GM04504 (cell line): ENCODE measurements at places on chromosomes 7 and 10.
A peak's percentile ranks its signal among the peaks of the same experiment; 100 is the strongest.

GRCh38 chr7:107138696-107139420 is 29.9 kb upstream of the HBP1 start:
- DNase-seq: no peak

- peak; percentile 26 for DNase-seq
Measured at GRCh38 chr10:92689663-92690210, at the start of gene HHEX. Gene HHEX, plus strand, starts transcription at chr10:92689955. Its CDS starts 32 bp downstream, at chr10:92689987.

GRCh38 chr7:23514755-23515154 is 17.0 kb downstream of the TRA2A start:
- no peak for DNase-seq

- DNase-seq: no peak
Measured at GRCh38 chr7:125057963-125058362, 128.3 kb upstream of the POT1 start.

DNA sequence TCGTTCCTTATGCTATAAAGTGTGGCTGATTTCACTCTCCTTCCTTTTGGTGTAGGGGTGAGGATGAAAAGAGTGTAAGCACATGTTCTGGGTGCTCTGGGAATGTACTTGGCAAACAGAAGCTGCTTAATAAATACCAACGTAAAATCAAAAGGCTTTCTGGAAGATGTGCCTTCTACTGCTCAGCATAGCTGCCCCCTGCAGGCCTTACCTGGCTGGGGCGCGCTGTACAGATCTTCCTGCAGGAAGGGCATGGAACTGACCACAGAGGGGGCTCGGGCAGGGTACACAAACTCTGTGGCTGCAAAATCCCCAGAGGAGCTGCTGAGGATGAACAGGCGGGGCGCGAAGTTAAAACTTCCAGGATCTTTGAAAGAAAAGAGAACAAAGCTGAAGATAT is 169.4 kb downstream of the SVIL start:
- DNase-seq: no peak

DNA sequence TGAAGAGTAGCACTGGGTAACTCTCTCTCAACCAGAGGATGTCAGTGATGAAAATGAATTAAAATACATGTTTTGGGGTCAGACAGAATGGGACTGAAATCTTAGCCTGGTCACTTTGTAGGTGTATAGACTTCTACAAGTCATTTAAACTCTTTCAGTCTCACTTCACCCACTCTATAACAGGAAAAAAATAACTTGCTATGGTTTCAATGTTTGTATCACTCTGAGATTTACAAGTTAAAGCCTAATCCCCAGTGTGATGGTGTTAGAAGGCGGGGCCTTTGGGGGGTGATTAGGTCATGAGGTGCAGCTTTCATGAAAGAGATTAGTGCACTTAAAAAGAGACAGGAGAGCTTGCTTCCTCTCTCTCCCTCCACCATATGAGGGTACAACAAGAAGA is 134.8 kb downstream of the INHBA start:
- no peak for DNase-seq

GRCh38 chr7:12800486-12800885 is 113.1 kb downstream of the ARL4A start:
- no peak for DNase-seq

DNA sequence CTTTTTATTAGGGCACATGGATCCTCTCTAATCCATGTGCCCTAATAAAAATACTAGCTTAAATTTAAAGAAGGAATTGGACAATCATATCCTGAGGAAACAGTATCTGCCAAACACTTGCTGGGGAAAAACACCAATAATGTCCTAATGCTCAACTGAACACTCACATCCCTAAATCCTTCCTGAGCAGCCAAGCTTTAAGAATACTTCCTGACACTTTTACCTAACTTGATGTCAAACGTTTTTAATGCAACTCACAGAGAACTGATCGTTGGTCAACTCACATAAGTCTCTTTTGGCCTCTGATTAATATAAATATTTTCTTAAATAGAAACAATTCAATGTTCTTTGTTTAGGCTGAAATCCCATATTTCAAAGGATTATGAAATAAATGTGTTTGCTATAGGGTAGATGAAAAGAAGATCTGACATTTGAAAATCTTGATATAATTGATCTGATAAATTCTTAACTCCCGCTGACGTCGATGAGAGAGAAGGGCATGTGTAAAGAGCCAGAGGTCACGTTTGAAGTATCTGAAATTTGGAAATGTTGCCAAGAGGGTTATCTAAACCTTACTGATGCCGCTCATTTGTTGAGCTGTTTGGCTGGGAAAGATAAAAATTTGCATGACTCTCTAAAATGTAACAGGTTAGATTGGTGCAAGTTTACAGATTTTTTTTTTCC is 122.8 kb upstream of the RHOBTB1 start:
- no peak for DNase-seq

DNA sequence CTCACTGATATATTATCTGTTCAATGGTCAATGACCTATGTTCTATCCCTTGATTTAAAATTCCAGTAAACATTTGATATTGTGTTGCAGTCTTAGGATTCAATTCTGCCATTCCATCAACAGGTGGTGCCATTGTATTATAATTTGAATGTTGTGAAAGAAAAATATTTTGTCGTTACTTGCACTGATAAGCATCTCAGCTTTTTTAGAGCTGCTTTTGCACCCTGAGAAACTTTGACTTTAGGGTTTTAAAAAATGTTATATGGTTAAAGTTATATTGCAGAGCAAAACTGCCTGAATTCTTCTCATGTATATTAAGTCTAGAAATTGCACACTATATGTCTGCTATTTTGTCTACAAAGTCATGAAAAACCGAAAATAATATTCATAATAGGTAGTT is 18.8 kb upstream of the MINDY3 start:
- DNase-seq: no peak

DNA sequence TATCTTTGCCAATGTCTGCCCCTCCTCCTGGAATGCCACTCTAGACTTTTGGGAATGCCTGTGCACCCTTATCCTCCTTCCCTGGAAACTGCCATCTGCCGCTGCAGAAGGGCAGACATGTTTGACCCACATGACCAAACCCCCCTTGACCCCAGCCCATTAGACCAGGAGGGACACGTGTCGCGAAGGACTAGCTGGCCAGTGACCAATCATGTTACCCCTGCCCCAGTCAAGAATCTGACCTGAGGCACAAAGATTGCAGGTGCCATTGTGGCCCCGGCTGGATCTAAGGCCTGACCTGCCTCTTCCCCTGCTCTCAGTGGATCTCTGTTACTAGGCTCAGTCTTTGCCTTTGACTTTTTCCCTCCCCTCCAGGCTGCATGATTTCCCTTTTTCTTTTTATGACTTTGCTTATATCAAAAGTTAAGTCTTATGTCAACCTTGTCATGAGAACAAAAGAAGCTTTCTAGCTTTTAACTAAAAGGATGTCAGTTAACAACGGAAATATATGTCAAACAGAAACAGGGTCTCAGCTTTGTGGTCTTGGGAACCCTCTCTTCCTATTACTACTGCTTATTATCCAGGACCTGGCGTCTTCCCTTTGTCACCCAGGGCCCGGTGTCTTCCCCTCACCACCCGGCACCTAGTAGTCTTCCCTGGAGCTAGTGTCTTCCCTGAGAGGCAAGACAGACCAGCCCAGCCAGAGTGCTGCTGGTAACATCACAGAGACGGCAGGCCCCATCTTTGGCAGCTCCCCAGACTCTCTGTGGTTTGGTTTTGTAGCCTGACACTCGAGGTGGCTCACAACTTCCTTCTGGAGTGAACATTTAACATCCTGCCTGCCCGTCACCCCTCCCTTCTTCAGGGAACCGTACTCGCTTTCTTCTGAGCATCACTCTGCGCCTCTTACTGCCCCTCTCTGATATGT is 24.4 kb upstream of the PPIF start:
- DNase-seq: peak; percentile 87

DNA sequence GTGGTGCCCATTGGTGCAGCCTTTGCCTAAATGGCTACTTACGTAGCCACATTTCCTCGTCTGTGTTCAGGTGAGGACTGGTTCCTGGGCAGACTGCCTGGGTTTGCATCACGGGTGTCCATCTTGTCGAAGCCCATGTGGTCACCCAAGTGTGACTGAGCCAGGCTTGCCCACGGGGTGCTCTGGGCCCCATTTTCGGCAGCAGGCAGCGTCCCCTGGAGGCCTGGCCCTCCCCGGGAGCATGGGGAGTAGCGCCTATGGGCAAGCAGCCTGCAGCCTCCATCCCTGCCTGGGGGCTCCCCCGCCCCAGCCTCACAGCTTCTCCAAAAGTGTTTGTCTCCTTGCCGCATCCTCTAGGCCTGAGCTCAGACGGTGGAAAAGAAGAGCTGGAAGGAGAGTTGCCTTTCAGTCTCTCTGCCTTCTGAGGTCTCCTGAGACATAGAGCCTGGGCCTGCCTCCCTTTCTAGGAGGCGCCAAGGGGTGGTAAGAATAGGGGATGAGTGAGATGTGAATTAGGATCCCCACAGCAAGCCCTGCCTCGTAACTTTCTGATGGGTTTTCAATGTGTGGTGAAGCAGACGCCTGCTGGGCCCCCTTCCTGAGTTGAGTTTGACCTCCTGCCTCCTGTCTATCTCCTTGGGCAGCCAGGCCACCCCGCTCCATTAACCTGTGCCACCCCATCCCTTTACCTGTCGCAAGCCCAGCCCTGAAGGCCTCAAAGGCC is 42.7 kb downstream of the HTRA1 start:
- no peak for DNase-seq

DNA sequence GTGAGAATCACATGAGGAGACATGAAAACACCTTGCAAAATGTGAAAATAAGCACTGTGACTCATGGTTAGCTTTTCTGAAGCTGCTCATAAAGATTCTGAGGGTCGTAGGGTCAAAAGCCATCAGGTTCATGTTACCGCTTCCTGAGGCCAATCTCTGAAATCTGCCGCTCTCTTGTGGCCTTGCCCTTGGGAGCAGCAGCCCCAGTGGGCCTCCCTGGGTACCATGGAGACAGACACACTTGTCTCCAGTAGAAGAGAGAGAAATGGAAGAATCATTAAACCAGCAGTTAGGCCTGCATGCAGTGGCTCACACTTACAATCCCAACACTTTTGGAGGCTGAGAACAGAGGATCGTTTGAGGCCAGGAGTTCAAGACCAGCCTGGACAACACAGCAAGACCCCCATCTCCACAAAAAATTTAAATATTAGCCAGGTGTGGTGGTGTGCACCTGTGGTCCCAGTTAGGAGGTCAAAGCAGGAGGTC is 42.8 kb downstream of the NIPSNAP2 start:
- DNase-seq: no peak

DNA sequence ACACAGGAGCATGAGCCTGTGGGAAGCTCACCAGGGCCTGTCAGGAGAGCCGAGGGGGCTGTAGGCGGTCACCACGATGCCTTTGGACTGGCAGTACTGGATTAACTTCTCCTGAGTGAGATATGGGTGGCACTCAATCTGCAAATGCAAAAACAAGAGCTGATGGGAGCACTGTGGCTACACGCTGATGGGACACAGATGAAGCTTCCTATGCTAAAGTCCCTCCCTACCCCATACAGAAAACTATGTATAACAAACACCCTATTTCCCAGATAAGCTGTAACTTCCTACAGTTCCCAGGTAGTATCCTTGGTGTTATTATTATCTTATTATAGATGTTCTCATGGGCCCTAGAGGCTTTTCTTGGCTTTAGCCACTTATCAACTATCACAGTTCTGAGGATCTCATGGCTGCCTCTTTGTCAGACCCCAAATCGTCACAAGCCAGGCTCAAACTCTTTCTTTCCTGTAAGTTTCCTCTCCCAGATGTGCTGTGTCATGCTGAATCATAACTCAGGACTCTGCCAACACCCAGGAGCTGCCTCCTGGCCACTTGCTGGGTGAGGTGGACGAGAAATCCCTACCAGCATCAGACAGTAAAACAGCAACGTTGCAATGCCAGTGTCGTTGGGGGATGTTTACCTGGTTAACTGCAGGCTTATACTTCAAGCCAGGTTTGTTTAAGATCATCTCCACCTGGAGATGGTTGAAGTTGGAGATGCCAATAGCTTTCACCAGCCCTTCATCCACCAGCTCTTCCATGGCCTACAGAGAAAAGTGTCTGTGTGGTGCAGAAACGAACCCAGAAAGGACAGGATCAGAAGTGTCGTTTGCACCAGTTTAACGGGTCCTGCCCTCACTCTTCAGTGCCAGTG is 10.3 kb downstream of the AKR1B1 start:
- peak; percentile 88 for DNase-seq

- DNase-seq: no peak
Measured at GRCh38 chr10:72079356-72079755, 9.0 kb downstream of the SPOCK2 start.

GRCh38 chr10:78285226-78285625 is 251.6 kb downstream of the RPS24 start:
- no peak for DNase-seq

DNA sequence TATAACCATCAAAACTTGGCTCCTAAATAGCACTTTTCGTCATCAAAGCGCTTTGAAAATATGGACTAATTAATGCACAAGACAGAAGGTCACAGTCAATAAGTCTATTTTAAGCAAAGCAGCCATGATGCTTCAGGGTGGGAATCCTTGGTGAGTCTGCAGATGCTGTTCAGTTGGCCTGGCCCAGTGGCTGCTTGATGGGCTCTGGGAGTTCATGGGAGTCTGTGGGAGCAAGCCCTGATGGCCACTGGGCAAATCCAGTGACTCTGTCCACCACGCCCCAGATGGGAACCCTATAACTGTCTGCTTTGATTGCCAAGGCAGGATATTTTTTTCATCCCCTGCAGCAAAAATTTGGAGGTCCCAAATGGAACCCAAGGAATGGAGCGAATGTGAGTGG is 95.7 kb upstream of the CTBP2 start:
- DNase-seq: no peak

DNA sequence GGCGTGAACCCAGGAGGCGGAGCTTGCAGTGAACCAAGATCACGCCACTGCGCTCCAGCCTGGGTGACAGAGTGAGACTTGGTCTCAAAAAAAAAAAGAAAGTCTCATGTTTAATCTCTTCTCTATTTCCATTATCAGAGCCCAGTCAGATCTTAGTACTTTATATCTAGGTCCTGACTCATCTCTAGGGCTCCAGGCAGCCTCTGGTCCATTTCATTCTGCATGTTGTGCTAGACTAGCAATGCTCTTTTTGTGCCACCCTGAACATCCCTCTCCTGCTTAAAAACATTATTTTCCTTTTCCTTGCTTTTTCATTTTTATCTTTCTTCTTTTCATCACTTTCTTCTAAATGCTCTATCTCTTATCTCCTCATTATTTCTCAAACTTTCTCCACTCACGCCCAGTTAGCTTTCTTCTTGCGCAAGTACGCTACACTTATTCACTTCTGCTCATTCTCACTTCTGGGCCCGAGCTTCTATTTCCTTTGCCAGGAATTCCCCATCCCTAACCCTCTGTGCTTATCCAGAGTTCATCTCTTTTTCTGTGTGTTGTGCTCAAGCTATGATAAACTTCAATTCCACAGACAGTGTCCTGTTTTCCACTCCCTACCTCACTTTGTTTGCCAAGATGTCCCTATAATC is 63.9 kb downstream of the BTAF1 start:
- no peak for DNase-seq

- no peak for DNase-seq
Measured at GRCh38 chr10:95821720-95822119, 65.8 kb downstream of the ENTPD1 start.
